ENCODE measurements at places on chromosomes 5 and 9.

DNA sequence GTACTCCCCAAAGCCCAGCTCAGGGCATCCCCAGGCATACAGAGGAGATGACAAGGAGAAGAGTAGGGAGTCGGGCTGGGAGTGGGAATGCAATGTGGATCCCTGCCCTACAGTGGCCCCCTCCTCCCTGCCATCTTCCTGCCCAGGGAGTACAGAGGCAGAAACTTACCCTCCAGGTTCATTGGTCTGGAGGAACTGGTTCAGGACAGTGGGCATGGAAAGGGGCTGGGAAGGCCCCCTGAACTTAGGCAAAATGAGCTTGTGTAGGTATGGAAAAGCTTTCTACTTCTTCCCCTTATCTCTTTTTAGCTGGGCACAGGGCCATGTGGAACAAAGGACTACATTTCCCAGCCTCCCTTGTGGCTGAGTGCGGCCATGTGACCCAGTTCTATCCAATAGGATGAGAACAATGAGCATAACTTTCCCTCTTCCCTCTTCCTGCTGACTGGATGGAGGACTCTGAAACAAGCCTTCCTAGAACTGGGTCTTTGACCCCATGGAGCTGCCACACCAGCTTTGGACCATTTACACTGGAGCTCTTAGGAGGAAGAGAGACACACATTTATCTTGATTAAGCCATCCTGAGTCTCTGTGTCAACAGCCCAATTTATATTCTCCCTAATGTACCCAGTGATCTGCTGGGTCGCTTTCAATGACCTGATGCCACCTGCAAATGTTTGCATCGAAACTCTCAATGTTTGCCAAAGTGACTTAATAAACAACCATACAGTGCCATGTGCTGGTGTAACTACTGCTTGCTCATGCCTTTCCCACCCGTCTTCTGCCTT is 25.0 kb upstream of the HMCN2 start:
- DNase-seq = peak; percentile 44

GRCh38 chr5:5560016-5560415 is 137.5 kb downstream of the ICE1 start:
- DNase-seq = peak; percentile 29

DNA sequence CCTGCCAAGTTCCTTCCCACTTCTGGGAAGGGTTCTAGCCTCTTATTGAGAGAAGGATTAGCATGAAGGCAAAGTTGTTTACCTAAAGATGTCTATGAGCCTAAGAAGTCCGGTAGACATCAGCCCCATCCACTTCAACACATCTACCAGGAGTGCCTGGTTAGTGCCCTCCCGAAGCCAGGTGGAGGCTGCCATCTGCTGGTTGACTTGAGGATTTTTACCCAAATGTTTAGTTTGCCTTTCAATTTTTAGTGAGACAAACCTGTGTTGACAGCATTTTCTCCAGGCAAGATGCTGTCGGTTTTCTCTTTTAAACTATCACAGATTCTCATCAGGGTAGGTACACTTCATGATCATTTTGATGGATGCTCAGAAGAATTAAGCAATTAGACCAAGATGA is 83.6 kb upstream of the TNFSF8 start:
- peak; percentile 68 for DNase-seq

DNA sequence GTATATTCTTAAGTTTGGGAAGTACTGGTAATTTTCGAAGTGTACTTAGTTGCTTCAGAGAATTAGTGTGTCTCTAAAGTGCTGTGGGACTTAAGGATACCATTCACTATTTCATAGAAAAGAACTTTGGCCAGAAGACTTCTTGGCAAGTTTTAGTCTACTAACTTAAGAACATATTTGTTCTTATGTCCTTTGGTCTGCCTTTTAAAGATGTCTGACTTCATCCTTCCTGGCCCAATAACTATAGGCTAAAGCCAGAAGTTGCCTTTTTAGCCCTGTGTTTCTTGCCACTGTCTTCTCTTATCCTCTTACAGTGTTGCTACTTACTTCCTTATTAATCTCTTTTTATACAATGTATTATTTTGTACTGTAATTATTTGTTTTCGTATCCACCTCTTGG is 6.3 kb downstream of the RBM27 start:
- DNase-seq = no peak

DNA sequence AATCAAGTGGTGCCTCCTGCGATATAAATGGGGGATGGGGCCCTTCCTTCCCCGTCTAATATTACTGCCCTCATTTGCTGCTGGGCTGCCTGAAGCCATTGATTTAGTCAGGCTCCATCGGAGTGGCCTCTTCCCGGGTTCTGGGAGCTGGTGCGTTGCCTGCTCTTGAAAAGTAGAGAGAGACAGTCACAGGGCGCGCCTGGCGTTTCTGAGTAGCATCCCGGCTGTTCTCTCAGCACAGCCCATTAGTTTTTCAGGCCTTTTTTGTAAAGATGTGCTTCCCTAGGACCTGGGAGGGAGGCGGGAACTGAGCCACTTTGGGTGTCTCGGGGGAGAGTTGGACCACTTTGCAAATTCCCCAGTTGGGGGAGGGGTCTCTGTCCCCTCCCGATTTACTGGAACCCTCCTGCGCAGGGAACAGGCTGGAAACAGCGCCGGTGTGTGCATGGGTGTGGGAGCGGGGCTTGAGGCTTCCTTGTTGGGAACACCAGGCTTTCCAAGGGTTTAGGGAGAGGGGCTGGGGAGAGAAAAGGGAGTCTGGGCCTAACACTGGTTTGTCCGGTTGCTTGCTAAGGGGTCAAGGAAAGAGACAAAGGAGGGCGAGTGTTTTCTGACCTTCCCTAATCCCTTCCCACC is 4.7 kb downstream of the PRDM6 start:
- no peak for DNase-seq

DNA sequence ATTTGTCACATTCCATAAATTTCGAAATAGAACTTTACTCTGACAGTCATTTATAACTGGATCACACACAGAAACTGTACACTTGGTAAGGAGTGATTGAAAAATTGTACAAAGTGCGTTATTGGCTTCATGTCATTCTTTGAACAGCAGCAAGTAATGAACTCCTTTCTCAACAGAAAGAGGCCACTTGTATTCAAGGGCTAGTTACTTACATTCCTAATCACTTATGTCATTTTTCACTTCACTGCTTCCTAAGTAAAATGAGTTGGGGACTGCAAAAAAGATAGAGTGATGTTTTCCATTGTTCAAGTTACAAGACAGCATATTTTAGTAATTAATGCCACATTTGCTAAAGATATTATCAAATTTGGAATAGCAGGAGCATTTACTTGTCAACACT is 893.2 kb downstream of the DTWD2 start:
- no peak for DNase-seq

- DNase-seq = no peak
Measured at GRCh38 chr5:132466433-132467286, 23.9 kb downstream of the IRF1 start.

DNA sequence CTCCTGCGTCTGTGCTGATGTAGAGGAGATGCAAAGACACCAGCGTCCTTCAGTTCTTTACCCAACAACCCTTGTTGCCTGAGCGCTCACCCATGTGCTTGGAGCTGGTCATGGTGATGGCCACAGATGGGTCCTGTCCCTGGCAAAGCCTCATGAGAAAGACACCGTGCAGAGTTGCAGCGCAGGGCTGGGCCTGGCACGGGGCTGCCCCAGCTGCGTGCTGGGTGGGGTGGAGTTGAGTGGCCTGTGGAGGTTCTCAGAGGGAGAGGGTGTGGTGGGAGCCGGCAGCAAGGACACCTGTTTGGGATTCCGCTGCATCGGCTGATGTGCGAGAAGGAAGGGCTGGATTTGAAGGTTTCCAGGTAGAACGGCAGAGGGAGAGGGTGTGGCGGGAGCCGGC is 125.2 kb upstream of the CACNA1B start:
- DNase-seq = no peak
